ENCODE measurements at places on chromosomes 5 and 9.

DNA sequence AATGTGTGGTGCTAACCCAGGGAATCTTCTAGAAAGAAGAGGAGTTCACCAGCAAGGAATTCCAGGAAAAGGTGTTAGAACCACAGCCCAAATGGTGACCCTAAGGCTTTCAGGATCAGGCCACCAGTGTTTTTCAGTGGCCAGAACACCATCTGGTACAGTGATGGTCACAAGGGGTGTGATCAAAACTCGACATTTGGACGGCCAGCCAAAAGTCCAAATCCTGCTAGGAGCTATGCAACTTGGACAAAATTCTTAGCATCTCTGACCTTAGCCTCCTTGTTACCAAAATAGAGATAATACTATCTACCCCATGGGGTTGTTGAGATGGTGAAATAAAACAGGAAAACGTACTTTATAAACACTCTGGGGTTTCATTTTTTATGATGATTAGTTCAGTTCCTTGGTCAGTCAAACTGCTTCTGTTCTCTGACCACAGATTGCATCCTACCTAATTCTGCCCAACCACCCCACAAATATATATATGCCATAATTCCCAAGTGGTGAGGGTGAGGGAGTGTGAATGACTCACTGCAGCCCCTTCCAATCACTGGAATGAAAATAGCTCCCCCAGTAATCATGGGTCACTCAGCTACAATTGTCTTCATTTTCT, 210.3 kb downstream of the CDK5RAP2 start:
- DNase-seq: no peak

DNA sequence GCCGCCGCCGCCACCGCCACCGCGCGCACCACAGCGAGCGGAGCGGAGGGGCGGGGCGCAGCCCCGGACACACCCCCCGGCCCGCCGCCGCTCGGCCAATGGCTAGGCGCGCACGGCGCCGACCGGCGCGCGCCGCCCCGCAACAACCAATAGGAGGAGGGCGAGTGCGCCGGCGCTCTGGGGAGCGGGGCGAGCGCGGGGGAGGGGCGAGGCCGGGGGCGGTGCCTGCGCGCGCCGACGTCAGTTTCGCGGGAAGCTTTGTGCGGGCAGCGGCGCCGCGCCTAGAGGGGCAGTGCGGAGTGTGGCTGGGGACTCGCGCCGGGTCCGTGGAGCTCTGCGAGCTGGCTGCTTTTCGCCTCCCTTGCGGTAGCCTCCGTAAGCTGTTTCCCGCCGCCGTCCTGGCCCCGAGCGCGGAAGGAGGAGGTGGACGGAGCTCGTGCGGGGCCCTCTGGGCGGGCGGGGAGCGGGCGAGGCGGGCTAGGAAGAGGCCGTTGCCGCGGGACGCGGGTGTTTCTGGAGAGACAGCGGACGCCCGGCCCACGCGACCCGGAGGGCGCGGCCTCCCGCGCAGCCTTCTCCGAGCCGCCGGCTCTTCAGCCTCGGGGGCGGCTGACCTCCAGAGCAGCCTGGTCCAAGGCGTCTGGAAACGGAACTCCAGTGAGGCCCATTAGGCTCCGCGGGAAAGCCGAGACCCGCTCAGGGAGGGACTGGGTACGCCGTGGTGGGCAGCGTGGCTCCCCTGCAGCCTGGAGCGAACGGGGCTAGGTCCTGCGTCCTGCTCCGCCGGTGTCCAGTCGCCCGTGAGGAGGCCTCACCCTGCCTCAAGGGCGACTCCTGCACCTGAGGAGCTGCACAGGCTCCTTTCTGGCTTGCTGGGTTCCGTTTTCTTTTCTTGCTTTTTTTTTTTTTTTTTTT, at the start of gene ZMYND19:
ZMYND19 (minus strand) TSS at position 44 of the 915 bp plus-strand sequence. CDS start 249 bp downstream, outside the sequence.
- DNase-seq: peak; percentile 85

DNA sequence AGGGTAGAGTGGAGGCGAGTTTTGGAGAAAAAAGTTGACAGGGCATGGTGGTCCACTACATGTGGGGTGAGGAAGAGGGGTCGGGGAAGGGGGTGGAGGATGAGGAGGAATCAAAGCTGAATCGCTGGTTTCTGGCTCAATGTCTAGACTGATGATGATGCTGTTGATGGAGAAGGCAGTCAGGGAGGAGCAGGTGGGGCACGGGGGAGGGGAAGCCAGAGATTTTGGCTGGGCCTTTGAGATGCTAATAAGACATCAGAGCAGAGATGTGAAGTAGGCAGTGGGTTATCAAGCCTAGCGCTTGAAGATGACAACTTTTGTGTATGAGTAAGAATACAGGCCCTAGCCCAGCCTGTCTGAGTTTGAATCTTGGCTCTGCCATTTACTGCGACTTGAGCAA, 32.4 kb upstream of the TTC23L start:
- DNase-seq: no peak

DNA sequence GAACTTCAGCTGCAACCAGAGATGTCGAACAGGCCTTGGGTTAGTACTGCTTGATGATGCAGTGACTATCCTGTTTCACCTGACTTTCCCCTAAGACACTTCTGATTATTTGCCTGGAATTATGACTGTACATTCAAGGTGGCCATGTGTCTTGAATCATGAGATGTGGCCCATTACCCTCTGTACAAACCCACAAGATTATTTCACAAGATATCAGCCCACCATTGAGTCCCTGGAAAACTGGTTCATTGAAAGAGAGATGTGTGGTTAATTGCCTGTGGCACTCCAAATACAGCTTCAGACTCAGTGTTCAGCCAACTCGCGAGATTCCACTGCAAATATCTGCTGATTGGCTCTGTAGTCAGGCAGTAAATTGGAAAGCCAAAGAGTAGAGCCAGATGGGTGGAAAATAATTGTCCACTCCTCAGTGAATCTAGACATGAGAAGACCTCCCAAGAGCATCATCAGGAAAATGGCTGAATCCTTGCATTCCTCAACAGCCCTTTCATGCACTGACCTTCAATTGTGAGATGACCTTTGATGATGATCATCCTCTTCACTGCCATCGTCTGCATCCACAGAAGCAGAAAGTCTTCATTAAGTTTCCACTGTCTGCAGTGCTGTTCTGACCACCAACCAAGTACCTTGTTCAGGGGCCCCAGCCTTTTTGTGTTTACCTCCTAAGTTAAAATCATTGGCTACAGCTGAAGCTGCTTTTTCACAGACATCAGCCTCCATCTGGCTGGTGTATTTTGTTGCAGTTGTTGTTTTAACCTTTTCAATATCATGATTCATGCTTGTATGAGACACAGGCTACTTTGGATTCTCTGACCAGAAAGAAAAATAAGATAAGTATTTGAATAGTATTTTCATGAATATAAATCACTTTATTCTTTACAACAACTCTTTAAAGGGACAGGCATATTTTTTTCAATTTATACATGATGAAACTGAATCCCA, 75.2 kb downstream of the ESM1 start:
- no peak for DNase-seq

DNA sequence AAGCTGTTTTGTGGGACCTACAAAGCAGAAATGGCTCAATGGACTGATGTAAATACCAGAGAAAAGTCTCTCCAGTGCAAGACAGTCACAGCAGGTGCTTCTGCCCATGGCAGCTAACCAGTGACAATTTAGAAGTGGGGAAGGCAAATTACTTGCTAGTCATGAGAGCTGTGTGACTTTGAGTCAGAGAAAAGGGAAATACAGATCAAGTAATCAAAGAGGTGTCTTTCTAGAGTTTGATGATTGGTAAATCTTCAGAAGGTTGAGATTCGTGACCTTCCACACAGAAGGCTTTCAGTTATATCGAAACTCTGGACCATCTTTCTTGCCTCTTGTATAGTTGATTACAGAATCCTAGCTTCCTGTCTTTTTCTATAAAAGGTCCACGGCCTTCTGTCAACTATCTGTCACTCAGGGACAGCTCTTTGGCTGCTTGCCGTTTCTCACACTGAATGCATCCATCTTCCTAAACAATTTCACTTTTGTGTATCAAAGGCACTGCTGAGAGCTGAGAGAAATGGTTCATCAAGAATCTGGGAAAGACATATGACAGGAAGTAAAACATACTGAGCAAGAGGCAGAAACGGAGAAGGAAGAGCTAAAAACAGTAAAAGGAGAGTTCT, 993.9 kb upstream of the ACO1 start:
- DNase-seq: no peak

- no peak for DNase-seq
Measured at GRCh38 chr5:134139377-134139851, 24.9 kb downstream of the TCF7 start.

DNA sequence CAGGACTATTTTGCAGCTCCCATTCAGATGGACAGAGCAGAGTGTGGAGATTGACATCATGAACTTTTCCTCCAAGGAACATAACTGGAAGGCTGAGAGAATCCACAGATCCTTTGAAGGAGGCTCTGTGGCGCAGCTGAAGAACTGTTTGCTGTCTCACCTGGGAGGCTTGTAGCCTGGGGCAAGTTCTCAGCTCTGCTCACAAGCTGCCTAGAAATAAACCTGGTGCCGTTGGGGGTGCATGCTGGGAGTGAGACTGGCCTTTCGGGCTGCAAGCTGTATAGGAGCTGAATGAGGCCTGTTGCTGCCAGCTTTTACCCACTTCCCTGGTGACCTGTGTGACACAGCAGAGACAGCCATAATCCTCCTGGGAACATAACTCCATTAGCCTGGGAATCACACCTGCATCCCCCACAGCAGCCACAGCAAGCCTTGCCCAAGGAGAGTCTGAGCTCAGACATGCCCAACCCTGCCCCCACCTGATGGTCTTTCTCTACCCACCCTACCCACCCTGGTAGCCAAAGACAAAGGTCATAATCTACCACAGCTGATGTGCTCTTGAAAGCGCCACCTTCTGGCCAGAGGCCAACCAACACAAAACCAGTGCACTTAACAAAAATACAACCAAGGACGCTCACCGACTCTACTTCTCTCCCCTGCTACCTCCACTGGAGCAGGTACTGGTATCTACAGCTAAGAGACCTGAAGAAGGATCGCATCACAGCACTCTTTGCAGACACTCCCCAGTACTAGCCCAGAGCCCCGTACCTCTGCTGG, 205.1 kb upstream of the MRPS30 start:
- DNase-seq: no peak

- no peak for DNase-seq
Measured at GRCh38 chr5:181133610-181134231, 2.8 kb upstream of the OR2V1 start.
